ENCODE measurements at places on chromosomes 12 and 14.

- no peak for DNase-seq
Observed at GRCh38 chr12:96520767-96521166, 31.4 kb downstream of the CFAP54 start.

- no peak for DNase-seq
Observed at GRCh38 chr14:94936901-94937685, 167.2 kb upstream of the GSC start.

GRCh38 chr14:101865288-101865687 lies 99.1 kb upstream of the DYNC1H1 start:
- DNase-seq, result no peak

- DNase-seq, result no peak
Observed at GRCh38 chr14:53515276-53515675, 362.2 kb upstream of the DDHD1 start.

DNA sequence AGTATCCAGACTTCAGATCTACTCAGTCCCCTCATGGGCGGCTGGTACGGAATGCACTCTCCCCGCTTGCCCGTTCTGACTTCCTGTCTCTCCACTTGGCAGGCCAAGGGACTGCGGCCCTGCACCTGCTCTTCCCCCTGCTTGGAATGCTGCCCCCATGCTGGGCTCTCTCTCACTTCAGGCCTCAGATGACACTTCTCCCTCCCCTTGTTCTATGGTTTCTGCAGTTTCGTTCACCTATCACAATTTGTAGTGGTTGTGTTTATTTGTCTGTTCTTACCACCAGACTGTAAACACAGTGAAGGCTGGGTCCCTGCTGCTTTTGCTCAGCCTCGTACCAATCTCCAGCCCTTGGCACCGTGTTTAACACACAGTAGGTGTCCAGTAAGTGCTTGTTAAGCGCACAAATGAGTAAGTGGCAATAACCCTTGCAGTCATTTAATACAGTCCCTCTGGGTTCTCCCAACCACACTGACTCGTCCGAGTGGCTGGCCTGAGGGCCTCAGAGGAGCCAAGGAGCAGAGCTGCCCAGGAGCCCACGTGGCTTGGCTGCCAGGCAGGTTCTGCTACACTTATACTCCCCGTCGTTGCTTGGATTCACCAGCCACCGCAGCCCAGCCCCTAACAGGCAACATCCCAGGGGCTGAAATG lies 11.8 kb downstream of the SLC6A12 start:
- DNase-seq, result no peak
